ENCODE measurements at places on chromosomes 7 and 10.

GRCh38 chr7:97024209-97025129, at the start of gene DLX5:
Gene DLX5 (minus strand): TSS chr7:97024831. CDS start chr7:97024623, 208 bp downstream.
- DNase-seq, result peak; percentile 23

- no peak for DNase-seq
Measured at GRCh38 chr10:124636271-124636995, 107.7 kb downstream of the FAM53B start.

GRCh38 chr10:49174261-49174925, 13.8 kb downstream of the TMEM273 start:
- no peak for DNase-seq

DNA sequence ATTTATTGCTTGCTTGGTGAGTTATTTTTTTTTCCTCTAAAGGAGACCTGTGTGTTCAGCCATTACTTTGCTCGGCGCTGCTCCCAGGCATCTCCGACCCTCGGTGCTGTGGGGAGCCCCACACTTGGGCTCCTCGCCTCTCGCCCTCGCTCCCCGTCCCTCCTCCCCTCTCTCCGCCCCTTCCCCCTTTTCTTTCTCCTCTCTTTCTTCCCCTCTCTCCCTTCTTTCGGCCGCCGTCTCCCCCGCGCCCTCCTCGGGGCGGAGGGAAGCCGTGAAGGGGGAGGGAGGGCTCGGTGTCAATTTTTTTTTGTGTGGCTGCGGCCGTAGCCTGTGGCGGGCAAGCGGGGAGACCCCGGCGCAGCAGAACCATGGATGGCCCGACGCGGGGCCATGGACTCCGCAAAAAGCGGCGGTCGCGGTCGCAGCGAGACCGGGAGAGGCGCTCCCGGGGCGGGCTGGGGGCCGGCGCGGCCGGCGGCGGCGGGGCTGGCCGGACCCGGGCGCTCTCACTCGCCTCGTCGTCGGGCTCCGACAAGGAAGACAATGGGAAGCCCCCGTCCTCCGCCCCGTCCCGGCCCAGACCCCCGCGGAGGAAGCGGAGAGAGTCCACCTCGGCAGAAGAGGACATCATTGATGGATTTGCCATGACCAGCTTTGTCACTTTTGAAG, 1.1 kb downstream of the AUTS2 start:
- peak; percentile 13 for DNase-seq

DNA sequence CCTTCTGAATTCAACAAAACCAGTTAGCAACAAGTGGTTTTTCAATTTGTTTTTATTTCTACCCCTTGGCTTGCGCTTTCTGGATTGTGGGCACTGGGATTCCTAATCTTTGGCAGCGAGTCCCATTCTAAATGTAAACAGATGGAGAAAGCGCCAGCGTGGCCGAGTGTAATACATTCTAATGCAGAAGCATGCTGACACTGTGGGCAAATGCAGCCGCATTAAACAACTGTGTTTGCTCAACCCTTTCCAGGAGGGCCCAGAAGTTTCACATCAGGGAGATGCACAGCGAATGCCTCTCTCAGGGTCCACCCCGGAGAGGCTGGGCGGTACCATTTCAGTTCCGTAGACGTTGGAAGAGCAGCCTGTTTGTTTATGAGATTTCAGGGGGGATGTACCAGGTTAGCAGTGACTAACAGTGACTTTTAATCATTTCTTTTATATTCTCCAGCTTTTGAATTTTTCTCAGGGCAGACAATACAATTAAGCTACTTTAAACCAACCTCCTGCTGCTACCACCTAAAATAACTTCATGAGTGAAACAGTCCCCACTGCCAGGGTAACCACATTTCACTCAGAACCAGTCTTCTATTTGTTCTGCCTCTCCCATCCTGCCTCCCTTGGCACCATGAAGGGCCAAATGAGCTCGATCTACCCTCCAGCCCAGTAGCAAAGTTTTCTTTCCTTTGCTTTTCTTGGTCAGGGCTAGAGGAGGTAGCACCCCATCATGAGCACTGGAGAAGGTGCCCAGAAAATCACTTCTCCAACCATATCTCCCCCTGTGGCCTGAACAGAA, 164.2 kb upstream of the ITGB1 start:
- DNase-seq, result no peak
